ENCODE measurements at places on chromosomes 5 and 9.

DNA sequence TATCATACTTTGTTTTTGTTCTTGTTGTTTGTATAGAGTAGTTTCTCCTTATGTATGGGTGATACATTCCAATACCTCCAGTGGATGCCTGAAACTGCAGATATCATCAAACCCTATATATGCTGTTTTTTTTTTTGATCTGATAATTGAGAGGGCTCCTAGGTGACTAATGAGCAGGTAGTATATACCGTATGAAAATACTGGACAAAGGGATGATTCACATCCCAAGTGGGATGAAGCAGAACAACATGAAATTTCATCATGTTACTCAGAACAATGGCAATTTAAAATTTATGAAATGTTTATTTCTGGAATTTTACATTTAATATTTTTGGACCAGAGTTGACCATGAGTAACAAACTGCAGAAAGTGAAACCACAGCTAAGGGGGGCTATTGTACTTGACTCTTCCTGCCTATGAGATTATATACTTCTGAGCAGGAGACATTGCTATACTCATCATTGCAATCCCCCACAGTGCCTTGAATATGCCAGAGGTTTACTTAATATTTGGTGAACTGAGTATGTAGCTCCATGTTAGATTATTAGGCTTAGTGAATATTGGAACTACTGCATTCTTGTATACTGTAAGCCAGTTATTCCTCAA lies 258.7 kb upstream of the FBXL7 start:
- DNase-seq = no peak

DNA sequence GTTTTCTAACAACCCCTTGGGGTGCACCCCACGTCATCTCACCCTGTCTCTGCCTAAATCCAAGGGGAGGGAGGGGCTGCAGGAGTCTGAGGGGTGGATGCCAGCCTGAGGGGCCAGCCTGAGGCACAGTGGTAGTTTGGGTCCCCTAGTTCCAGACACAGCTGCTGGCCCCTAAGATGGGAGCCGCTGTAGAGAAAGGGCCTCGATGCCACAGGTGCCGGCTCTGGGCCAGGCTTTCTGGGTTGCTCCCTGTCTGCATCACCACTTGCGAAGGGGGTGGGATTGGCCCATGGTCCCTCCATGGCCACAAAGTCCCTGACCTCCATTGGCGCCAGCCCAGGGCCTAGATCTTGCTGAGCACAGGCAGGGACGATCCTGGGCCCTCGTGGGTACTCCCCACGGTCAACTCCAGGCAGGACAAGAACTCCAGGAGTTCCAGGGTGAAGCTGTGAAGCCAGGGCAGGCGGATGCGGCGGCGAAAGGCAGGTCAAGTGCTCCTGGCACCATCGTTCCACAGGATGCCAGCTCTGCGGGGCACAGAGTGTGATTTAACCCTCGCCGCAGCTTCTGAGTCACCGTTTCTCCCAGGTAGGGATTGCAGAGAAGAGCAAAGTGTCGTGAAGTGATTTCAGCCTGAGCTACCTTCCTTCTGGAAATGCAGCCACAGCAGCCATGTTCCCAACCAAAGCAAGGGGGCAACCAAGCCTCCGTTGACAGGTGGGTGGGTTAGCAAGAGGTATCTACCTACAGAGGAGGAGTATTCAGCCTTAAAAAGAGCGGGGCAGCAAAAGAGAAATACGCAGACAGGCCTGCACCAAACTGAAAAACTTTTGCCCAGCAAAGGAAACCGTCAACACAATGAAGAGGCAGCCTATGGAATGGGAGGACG lies 41.6 kb upstream of the EXOC3 start:
- no peak for DNase-seq

DNA sequence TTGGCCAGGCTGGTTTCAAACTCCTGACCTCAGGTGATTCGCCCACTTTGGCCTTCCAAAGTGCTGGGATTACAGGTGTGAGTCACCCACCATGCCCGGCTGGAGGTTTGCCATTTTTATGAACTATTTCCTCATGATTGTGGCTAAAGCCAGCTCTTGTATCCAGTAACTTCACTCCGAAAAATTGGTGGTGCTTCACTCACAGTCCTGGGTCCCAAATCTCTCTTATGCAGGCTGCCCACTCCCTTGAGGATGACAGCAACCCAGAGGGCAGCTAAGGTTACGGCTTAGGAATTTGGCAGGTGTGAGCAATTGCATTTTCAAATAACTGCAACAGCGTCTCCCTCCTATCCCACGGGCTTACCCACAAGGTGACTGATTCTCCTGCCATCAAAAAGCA lies 23.4 kb upstream of the FUBP3 start:
- peak; percentile 51 for DNase-seq

GRCh38 chr5:61766141-61766540 lies 434.1 kb downstream of the ZSWIM6 start:
- no peak for DNase-seq

- no peak for DNase-seq
Observed at GRCh38 chr9:85528142-85528541, 213.6 kb downstream of the AGTPBP1 start.

All from NCI-H226 (cell line).